ENCODE measurements at places on chromosomes 11 and 22. TPM values are rescaled to one million over a fixed set of nuclear protein-coding genes. Genes with fewer than 3 reads are reported as not detected.

Gene ALDH3B2
- 62.6 TPM for total RNA-seq

DNA sequence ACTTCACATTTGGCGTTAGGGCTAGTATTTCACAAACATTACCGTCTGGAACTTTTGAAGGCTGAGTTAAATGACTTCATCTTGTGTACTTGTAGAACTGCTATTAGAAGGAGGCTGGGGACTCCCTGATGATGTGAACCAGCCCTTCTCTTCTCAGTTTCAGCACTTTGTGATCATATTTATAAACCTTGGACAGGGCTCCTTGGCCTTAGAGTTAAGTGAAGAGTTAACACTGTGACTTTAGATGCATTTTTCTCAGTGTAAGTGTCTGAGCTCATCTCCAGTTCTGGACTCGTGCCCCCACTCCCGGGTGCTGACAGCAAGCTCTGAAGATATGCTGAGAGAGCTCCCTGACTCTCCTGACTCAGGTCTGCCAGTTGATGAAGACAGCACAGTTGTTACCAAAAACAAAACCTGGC is 8.4 kb downstream of the MIAT start:
- H3K27ac ChIP-seq, result no peak overlapping the region
- H3K4me1 ChIP-seq, result no peaks in the 10 kb centered on the region
- no peaks in the 10 kb centered on the region for H3K27me3 ChIP-seq
- H3K36me3 ChIP-seq, result no peaks in the 10 kb centered on the region

DNA sequence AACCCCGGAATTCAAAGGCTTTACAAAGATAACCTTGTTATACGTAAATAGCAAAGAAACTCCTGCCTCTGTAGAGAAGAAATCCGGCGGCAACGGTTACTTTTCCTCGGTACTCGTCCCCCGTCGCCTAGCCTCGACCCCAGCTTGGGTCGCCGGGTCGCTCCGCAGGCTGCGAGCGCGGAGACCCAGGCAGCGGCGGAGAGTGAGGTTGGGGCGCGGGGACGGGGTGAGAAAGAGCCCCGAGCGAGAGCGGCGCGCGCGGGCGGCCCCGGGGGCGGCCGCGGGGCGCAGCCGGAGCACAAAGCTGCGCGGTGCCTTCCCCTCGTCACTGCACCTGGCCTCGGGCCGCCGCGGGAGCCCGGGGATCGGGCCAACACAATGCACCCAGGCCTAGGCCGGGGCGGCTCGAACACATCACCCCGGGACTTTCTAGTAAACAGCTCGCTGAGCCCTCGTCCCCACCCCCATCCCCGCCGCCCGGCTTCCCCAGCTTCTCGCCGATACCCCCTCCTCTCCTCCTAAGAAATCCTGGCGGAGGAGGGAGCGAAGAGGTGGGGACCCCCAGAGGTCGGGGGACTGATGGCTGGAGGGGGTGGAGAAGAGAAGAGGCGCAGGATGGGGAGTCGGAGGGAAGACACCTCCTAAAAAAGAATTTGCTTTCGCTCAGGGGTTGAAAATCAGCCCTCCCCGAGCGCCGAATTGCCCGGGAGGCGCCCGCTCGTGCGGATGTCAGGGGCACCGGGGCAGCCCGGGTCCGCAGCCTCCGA is 845 bp downstream of the MPPED2 start:
- no peaks in the 10 kb centered on the region for H3K36me3 ChIP-seq
- peaks cover 17% of the 10 kb centered on the region for H3K4me1 ChIP-seq
- peak overlapping the region; percentile 55 for H3K4me3 ChIP-seq
- H3K27ac ChIP-seq, result peak overlapping the region; percentile 71

- H3K4me1 ChIP-seq, result no peaks in the 10 kb centered on the region
- H3K27me3 ChIP-seq, result no peaks in the 10 kb centered on the region
- no peak overlapping the region for H3K4me3 ChIP-seq
Observed at GRCh38 chr11:9118277-9118676, 26.9 kb upstream of the SCUBE2 start.

Gene NEU3
- 5.5 TPM for total RNA-seq

Gene SCGB1C1
- not detected for total RNA-seq

- peak within 1 kb of the TSS; percentile 78 for H3K27ac ChIP-seq
- H3K4me3 ChIP-seq, result peak within 1 kb of the TSS; percentile 53
- no peak for DNase-seq
- H3K36me3 ChIP-seq, result no peaks in the 10 kb centered on the region
Observed at GRCh38 chr11:74466916-74467885, at the start of gene KCNE3. TSS of gene KCNE3 (minus strand) at chr11:74467549. CDS start at chr11:74457563, 9,986 bp downstream.

DNA sequence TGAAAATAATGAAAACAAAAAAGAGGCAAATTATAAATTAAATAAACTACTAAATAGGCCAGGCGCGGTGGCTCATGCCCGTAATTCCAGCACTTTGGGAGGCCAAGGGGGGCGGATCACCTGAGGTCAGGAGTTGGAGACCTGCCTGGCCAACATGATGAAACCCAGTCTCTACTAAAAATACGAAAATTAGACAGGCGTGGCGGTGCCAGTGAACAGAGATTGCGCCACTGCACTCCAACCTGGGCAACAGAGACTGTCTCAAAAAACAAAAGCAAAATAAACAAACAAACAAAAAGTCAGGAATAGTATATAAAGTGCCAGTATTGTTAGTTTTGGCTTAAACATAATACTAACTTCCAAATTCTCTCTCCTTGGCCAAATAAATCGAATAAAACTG is 37.6 kb upstream of the CECR2 start:
- no peak for DNase-seq
- no peak overlapping the region for H3K4me3 ChIP-seq
- H3K4me1 ChIP-seq, result no peaks in the 10 kb centered on the region
- H3K36me3 ChIP-seq, result no peaks in the 10 kb centered on the region
- no peak overlapping the region for H3K27ac ChIP-seq
- no peaks in the 10 kb centered on the region for H3K27me3 ChIP-seq

- H3K4me3 ChIP-seq, result no peak overlapping the region
- no peaks in the 10 kb centered on the region for H3K27me3 ChIP-seq
- DNase-seq, result no peak
- no peaks in the 10 kb centered on the region for H3K36me3 ChIP-seq
Observed at GRCh38 chr22:43273902-43274484, 69.2 kb downstream of the SCUBE1 start.

Data from esophagus squamous epithelium (tissue), 5 donors.